HCEC 1CT (cell line): ENCODE measurements at places on chromosomes 2 and 18.
A peak's percentile ranks its signal among the peaks of the same experiment; 100 is the strongest.

DNA sequence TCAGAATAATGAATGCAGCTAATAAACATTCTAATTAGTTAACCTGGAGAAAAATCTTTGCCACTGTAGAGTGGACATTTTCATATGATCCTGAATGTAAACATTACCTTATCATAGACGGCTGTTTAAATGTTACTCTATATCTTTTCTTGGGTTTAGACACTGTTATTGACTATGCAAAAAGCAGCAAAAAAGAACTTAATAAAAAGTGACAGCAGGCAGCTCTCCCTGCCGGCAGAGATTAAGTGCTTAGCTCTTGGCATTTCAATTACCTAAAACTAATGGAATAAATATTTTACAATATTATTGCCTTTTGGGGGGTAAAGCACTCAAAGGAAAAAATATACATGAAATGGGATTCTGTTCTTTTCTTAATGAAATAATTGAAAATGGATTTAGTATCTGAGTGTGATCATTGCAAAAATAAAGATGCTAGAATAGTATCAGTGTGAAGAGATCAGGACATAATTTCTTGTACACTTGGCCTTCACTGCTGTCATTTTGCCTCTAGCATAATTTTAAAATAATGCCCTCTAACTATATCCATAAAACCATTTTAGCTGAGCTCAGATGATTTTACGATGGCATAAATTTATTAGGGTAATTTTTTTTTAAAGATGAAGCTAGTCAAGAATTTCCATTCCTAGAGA is 203.4 kb upstream of the DPP10 start:
- DNase-seq, result no peak

DNA sequence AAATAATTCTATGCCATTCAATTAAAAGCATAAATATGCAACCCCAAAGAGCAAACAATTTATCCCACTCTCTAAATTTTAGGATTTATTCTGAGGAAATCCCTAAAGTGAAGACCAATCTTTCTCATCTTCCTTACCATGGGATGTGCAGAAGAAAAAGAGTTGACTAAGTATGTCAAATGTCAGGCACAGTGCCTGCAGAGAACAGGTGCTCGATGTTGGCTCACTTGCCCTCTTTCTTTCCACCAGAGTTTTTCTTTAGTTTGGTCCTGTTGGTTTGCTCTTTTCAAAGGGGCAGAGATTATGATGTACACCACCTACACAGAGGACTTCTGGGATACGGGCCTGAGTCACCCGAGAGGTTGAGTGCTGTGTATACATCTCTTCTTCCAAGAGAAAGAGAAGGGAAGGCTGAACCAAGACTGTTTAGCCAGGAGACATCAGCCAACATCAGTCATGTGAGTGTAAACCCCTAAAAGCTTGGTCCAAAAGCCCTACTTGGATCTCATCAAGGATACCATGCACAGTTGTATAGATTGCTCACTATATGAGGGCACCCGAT is 51.7 kb downstream of the SUMO1 start:
- DNase-seq, result no peak

- no peak for DNase-seq
Observed at GRCh38 chr18:52200406-52200805, 139.6 kb upstream of the DCC start.

- no peak for DNase-seq
Observed at GRCh38 chr2:167187978-167188967, 300.0 kb downstream of the XIRP2 start.

DNA sequence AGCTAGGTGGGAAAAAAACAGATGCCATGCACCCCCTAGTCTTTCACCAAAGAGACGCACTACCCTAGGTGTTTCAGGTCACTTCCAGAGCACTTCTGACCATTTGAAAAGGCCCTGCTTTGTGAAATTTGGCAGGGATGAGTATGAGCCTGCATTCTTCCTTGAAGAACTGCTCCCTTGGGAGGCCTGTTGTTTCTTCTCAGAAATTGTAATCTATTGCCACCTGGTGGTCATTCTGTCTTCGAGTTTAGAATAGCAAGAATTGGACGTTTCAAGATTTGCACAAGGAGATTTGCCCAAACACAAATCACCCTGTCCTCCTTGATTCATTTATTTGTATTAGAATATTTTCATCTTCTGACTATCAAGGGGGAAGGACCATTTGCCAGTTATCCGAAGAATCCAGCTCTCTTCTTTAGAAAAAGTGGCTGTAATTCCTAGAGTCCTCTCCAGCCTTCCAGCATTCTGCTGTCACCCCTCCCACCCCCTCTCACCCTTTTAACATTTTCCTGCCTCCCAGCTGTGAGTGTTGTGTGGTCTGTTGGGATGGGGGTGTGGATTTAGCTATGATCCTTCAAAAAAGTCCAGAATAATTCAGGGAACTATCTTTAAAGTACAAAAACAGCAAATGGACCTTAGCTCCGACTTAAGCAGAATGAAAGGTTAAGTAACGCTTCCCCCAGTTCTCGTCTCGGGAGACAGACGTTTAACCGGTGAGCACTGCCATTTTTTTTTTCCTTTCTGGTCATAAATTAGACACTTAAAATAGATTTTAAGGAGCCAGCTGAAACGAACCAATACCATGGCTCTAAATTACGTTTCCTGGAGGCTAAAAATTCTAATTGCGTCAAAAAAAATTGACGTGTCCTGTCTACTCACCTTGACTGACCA is 3.7 kb upstream of the GAD1 start:
- DNase-seq, result peak; percentile 70

- DNase-seq, result no peak
Observed at GRCh38 chr2:160646684-160647444, 153.3 kb upstream of the RBMS1 start.

DNA sequence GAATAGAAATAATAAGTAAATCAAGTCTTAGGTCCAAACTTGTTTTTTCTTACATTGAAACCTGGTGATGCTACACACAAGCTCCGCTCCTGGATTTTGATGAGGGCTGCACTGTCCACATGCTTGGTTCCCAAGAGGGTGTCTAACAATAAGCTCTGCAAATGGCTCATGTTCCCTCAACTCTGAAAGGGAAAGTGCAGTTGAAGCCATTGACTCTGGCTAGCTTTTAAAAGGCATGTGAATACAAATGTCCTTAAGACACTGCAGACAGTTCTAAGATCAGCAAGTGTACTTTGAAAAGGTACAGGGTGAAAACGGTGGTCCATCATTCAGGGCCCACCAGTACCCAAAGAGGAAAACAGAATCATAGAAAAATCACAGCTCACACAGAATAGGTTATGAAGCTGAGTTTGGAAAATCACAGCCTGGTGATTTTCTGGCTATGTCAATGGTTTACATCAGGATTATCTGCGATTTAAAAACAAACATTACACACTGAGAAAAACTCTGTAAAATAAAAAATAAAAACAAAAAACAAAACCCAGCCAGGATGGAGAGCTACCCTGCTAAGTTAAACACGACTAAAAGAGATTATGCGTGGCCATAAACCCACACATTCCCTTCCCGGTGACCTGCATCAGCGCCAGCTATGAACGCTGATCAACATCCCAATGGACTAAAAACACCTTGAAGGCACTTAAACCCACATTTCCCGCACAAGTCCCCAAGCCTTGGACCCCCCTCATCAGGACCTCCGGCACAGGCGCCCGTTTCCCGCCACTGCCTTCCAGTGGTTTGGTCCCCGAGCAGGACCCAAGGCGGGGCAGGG is 554 bp downstream of the PFN4 start:
- peak; percentile 9 for DNase-seq
